Renal cortical epithelial cell (primary cell): ENCODE measurements at places on chromosomes 3 and 15. TPM values are rescaled to one million over a fixed set of nuclear protein-coding genes. Genes with fewer than 3 reads are reported as not detected.

SERP1 gene
- 144 and 170 TPM in 2 replicates for total RNA-seq

CD86 gene
- total RNA-seq: not detected in 2 replicates

SLC6A20 gene
- 0.50 and 3.5 TPM in 2 replicates for total RNA-seq

PIF1 gene
- 0.60 and 5.7 TPM in 2 replicates for total RNA-seq

FSTL1 gene
- 740 and 1,387 TPM in 2 replicates for total RNA-seq

TMIE gene
- total RNA-seq: 0.25 and 0.35 TPM in 2 replicates

MRPS11 gene
- 28.1 and 35.4 TPM in 2 replicates for total RNA-seq

HGD gene
- total RNA-seq: 27.3 and 91.5 TPM in 2 replicates

FMN1 gene
- 4.0 and 7.8 TPM in 2 replicates for total RNA-seq

NECTIN3 gene
- 52.1 and 74.7 TPM in 2 replicates for total RNA-seq

DNA sequence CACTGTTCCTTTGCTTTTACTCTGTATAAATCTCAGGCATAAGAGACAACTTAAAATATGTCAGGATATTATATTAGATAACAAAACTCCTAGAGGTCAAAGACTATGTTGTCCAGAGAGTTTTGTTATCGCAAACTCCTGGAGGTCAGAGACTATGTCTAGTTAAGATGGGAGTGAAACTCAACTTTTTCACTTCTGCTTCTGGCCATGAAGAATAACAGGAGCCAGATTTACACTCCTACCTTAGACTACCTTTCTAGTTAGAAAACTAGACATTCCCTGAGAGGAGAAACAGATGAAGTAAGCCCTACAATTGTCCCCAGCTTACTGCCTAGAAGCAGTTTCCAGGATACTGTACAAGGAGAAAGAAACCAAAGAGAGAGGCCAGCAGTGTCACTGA is 255.4 kb upstream of the UBE2E1 start:
- DNase-seq: no peak

GRCh38 chr15:69074843-69075224 is 60.3 kb downstream of the NOX5 start:
- peak; percentile 35 for DNase-seq

- no peak for DNase-seq
Observed at GRCh38 chr3:55661571-55661970, 174.5 kb upstream of the WNT5A start.

- DNase-seq: no peak
Observed at GRCh38 chr3:126113733-126114442, 30.0 kb upstream of the SLC41A3 start.

GRCh38 chr15:70451821-70452653 is 311.3 kb downstream of the UACA start:
- DNase-seq: no peak

GRCh38 chr15:91289324-91289723 is 189.3 kb downstream of the SV2B start:
- DNase-seq: no peak

DNA sequence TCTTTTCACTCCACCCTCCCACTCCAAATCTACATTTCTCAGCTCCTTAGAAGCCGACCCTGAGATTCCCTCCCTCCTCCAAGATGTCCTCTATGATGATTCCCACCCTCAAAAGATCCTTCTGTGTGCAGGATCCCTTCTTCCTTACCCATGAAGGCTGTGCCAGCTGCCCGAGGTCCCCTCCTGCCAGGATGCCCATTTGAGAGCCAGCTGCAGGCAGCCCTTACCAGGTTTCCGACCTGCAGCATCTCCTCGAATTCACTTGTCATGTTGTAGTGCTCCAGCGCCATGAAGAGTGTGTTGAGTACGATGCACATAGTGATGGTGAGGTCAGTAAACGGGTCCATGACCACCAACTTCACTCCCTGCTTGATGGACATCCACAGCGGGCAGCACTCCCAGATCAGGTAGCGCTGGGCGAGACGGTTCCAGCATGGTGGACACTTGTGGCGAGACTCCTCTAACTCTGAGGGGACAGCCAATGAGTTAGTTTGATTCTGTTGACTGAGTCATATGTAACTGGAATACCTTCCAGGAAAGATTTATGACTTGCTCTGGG is 51.9 kb downstream of the SCN5A start:
- DNase-seq: no peak

DNA sequence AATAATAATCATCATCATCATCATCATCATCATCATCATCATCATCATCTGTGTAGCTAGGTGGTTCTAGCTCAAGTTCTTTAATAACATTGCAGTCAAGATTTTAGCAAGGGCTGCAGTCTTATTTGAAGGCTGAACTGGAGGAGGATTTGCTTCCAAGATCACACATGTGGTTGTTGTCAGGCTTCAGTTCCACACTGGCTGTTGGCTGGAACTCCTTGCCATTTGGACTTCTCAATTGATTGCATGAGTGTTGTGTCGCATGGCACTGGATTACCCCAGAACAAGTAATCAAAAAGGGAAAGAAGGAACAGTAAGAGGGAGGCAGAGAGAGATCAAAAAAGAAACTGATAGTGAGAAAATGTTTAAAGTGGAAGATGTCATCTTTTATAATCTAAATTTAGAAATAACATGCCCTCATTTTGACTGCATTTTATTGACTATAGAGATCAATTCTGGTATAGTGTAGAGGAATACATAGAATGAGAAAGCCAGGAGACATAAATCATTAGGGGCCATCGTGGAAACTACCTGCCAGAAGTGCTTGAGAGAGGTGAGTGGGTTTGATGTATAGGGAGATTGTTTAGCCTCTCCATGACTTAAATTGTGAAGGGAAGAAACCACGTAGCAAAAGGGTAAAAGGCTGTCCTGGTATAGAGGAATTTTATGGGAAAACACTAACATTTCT is 346.6 kb upstream of the RBMS3 start:
- no peak for DNase-seq

GRCh38 chr3:71503525-71504249 is 79.8 kb downstream of the FOXP1 start:
- DNase-seq: peak; percentile 89

DNA sequence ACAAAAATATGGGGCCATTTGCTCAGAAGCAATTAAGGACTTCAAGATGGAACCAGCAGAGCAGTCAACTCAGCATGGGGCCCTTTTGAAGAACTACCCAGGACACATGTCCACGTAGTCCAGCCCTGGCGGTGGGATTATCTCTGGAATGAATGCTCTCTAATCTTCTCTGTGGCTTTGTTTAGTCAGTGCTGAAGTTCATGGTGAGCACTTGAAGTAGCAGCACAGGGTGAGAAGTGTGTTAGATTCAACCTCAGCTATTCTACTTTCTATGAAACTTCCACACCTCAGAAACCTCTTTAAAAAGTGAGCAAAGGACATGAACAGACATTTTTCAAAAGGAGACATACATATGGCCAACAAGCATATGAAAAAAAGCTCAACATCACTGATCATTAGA is 74.4 kb downstream of the THRB start:
- no peak for DNase-seq

GRCh38 chr3:36124118-36124796 is 256.0 kb upstream of the STAC start:
- peak; percentile 76 for DNase-seq

- DNase-seq: no peak
Observed at GRCh38 chr3:155296413-155296812, 2.9 kb upstream of the STRIT1 start.

DNA sequence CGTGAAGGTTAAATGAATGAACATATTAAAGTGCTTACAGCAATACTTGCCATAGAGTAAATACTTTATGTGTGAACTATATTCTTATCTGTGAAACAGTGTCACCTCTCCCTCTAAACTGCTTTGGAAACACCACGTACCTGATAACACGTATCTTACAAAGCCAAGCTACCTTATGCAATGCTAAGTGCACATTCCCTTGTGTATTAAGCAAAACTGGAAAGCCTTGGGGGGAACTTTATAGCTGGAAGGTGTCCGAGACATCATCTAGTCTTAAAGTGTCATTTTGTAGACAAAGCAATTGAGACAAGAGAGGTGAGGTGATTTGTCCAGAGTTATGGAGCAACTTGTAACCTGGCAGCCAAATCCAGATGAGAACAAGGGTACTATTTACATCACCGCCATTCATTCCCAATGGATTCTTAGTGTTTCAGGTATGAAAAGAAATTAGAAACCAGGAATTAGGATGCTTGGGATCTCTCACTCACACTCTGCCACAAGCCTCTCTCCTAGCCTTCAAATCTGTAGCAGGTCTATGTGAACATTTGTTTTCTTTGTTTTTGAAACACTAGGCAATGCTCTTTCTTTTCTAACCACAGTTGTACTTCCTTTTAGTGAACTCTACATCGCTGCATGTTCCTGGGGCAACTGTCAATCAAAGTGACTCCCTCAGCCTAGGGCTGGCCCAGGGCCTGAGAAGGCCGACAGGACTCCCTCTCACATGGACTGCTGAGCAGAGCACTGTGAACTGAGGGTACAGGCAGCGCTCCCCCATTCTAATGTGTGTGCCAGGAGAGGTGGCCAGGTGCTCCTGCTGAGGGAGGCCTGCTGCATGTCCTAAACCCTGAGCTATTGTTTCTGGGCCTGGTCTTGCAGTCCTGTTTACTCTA is 13.9 kb upstream of the MGLL start:
- no peak for DNase-seq

DNA sequence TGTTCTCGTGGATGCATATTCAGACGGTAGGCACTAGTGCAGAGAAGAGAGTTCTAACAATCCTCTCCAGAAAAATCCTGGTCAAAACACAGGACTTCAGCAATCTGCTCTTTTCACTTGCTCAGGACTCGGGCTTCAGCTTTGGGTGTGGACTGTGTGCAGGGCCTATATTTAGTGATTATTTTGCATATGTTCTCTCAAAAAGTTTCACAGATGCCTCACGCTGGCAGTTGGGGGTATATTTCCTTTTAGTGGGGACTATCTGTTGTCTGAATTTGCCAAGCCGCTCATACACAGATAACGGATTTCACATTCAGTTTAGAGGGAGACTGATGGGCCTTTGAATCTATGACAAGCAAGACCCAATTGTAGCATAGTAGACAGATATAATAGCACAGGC is 54.4 kb upstream of the LRRN1 start:
- no peak for DNase-seq

GRCh38 chr3:71628522-71628921 is 45.0 kb upstream of the FOXP1 start:
- DNase-seq: no peak
